Lung (tissue), 17 donors: ENCODE measurements at places on chromosomes 16 and 17. TPM values are rescaled to one million over a fixed set of nuclear protein-coding genes. Genes with fewer than 3 reads are reported as not detected.
A peak's percentile ranks its signal among the peaks of the same experiment; 100 is the strongest.

The SPN gene
- total RNA-seq = 5.8 TPM

The ZSCAN10 gene
- 0.21 TPM for total RNA-seq

The AHSP gene
- total RNA-seq = not detected

The SLC5A10 gene
- total RNA-seq = 0.31 TPM

The RSKR gene
- 12.2 TPM for total RNA-seq

The SHISA6 gene
- 0.12 TPM for total RNA-seq

The RASD1 gene
- total RNA-seq = 11.4 TPM

The KRT33A gene
- not detected for total RNA-seq

The RNF222 gene
- total RNA-seq = not detected

GRCh38 chr16:86952769-86953168 lies 364.4 kb downstream of the C16orf95 start:
- DNase-seq = no peak

GRCh38 chr16:1614456-1615102 lies 2.4 kb downstream of the CRAMP1 start:
- peak; percentile 22 for DNase-seq

DNA sequence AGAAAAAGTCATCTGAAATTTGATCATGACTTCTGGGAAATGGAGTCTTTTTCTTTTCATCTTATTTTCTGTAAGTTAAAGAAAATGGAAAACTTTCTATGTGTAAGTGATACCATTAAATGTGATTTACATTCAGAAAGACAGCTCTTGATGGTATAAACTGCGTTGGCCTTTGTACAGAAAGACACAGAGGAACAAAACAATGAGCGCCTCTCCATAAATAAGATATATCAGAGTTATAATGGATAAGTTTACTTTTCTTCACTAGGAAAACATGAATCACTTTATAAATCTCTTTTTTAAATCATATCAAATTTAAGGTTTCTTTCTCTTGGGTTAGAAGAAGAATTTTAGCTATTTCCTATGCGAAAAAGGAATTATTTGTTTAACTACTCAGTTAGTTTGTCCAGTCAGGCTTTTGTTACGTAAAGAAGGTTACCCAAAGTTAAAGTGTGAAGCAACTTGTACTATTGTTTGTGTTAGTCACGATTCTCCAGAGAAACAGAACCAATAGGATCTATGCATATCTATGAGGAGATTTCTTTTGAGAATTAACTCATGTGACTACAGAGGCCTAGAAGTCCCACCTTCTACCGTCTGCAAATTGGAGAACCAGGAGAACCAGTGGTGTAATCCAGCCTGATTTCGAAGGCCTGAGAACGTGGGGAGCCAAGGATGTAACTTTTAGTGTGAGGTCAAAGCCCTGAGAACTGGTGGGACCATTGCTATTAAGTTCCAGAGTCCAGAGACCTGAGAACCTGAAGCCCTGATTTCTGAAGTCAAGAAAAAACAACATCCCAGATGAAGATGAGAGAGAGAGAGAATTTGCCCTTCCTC lies 295.4 kb upstream of the KCNJ16 start:
- no peak for DNase-seq

DNA sequence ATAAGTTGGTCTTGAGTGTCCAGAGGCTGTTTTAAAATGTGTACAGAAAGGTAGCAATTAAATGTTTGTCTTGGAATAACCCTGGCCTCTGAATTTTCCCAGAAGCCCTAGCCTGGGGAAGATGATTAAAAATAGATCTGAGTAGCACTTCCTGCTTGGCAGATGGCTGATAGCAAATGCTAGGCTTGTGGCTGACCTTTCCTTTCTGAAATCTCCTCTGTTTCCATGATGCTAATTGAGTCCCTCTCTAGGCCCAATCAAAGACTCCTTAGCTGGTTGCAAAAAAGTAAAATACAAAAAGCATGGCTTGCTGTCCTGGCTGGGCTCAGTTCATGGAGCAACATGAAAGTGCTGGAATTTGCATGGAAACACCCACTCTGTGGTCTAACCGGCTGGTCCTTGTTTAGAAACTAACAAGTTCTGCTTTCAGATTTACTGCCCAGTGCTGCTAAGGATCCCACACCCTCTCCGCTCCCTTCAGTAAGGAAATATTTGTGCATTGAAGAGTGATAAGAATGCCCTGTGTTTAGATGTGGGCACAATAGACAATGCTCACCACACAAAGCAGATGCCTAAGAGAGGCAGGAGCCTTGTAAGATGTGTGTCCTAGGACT lies 40.8 kb downstream of the YPEL2 start:
- peak; percentile 55 for DNase-seq

DNA sequence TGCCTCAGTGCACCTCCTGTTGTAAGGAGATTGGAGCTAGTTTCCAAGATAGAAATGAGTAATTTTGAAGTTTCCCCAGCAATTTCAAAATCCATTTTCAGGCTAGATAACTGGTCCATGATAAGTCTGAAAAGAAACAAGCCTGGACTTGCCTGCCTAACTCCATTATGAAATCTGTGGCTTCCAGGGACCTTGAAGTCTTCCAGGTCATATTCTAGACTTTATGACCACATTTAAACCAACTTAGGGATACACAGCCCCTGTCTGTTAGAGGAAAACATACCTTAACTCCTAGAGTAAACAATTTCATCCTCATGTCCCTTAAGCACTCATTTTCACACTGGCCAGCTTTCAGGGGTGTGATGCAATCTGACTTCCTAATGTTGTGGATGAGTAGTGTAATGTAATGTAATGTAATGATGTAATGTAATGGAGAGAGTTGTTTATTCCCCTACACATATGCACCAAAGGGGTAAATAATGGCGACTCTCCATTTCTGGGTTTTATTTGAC lies 96.7 kb upstream of the FAM20A start:
- peak; percentile 29 for DNase-seq

DNA sequence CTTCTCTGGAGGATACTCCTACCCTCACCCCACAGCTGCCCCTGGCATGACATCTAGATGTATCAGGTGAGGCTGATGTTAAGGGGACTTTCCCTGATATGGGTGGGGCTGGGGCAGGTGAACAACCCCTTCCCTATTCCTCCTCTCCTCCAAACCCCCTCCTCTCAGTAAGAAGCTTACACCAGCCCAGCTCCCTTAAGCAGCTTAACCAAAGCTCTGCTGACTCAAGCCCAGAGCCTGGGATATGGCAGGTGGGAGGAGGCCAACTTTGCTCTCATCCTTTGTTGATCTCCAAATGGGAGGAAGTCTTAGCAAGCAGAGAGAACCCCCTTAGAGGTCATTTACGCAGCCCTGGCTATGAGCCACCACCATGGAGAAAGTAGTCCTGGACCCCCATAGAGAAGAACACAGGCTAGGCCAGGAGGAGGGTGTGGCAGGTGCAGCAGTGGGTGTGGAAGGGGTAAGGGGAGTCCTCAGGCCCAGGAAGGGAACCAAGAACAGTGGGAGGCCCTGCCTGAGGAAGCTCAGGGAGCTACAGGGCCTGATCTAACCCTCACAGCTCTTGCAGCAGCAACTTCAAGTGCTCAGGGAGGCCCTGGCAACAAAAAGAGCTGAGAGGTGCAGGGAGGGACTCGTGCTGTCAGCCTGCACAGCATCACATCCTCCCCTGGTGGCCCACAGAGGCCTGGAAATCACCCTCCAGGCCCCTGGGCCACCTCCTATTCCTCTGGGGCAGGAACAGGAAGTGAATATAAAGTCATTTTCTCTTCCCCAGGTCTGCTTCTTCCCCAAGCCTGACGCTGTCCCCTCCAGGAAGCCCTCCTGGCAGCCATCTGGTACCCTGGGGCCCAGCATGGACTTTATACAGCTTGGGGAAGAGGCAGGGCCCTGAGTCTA lies 2.9 kb downstream of the UNC119 start:
- no peak for DNase-seq

- peak; percentile 4 for DNase-seq
These were observed 86.8 kb upstream of the WSB1 start for GRCh38 chr17:27207073-27207513.

DNA sequence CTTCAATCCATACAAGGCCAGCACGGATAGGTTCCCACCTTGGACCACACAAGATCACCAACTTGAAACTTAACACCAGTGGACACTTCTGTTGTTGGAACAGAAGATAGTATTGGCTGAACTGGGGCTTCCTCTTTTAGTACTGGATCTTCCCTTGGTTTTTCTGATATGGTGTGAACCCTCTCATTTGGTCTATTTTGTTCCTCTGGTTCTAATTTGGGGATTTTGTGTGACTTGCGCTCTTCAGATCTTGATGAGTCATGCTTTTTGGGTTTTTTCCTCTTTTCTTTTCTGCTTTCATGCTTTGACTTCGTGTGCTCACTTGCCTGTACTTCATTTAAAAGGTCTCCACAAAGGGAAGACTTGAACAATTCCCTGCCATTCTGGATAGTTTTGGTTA lies 39.0 kb downstream of the SOST start:
- DNase-seq = no peak

- DNase-seq = no peak
These were observed 127.8 kb downstream of the CPPED1 start for GRCh38 chr16:12675852-12676251.

GRCh38 chr16:1301562-1301961 lies 7.9 kb upstream of the UBE2I start:
- no peak for DNase-seq

DNA sequence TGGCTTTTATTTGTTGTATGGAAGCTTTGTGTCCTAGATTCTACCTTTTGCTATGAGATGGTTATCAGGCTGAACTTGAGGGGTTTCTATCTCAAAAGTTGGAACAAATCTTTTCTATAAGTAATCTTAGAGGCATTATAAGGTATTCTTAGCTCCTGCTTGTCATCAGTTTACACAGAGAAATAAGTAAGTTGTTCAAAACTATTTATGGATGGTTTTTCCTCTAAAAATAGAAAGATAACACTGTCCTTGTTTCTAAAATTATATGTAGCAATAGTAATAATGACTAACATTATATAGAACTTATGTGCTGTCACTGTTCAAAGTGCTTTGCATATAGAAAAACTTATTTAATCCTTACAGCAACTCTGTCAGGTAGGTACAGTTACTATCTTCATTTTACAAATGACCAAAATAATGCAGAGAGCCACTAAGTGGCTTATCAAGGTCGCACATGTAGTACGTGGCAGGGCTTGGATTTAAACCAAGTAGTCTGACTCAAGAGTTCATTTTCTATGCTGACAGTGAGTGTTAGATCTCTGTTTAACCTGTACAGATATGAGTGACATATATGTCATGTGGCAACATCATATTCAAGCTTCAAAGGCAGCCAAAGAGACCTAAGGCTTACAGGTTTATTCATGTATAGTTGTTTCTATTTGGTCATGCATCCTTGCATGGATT lies 59.0 kb downstream of the PHKB start:
- no peak for DNase-seq

DNA sequence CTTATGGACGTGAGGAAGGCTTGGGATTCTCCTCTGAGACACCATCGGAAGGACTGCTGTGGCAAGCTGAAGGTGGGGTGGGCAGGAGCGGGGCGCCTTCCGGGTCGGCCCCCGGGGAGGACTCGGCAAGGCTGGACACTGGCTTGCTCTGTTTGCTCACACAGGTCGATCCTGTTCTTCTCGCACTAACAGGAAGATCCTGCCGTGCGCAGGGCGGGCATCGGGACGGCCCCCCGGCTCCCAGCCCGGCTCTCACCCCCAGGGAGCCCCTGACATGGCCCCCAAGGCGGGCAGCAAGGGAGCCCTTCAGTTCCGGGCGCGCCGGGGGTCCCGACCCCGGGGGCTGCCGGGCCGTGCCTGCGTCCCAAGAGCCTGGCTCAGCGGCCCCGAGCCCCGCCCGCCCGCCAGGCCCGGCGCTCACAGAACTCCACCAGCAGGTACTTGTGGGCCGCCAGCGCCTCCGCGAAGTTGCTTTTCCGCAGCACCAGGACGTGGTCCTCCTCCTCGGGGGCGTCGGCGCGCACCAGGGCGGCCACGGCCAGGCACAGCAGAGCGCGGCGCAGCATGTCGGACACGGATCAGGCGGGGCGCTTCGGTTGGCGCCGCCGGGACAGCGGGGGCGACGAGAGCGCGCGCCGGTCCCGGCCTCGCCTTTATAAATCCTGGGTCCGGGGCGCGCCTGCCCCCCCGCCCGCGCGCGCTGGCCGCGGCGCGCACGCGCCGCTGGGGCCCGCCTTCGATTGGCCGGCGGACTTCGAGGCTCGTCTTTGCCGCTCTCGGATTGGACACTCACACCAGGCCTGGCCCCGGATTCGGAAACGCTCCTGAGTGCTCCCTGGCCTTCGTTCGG lies at the start of gene P4HB:
Gene P4HB, minus strand, starts transcription at position 630 of the 850 bp plus-strand sequence. Its CDS starts 64 bp downstream, at position 566.
- no peak for DNase-seq

DNA sequence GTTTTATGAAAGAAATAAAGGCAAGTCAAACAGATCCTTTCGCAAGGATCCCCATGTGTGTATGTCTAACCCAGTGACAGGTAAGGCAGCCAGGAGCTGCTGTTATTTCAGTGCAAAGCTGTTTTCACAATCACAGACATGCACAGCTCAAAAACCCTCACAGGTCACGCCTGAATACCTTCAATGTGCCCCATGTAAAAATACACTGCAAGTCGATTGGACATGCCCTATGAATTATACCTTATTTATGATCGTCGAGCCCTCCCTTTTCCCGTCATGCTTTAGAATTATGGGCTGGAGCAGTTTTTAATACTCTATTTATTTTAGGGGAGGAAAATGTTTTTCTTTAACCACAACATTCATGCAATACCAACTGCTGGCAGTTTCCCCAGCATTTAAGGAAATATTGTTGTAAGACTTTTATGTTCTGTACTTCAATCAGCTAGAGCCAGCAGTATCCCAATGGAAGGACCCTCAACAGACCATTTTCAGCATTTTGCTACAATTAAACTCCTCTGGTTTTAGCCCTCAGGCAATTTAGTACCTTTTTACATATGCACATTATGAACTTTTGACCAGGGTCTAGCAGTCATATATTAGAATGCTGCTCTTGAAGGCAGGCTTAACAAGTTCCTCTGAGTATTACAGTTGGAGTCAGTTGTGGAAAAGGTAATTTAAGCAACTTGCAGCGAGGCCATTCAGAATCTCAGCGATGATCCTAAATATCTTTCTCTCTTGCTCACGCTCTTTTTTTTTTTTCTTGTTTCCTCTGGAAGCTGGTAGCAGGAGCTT lies 362.2 kb downstream of the WWOX start:
- DNase-seq = peak; percentile 81

GRCh38 chr17:49260011-49260816 lies 29.6 kb upstream of the PHOSPHO1 start:
- peak; percentile 48 for DNase-seq

GRCh38 chr16:85778873-85779272 lies 20.5 kb downstream of the EMC8 start:
- DNase-seq = no peak

GRCh38 chr17:80763293-80763867 lies 218.7 kb downstream of the RPTOR start:
- no peak for DNase-seq

DNA sequence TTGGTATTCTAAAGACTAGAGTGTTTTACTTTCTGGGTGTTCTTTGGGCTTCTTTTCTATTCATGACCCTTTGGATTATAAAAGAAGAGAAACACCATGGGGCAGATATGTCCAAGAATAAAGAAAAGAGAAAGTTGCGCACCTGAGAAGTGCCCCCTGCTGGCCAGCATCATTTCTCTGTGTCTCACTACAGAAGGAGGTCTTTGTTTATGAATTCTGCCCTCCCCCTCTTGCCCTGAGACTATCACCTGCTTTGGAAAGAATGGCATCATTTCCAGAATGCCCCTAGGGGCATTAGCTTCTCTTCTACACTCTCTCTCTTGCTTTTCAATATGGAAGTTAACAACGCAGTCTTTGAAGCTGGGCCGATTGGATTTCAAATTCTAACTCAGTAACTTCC lies 45.0 kb downstream of the CDH13 start:
- no peak for DNase-seq
